ENCODE measurements at places on chromosomes 2 and 18.

- no peak for DNase-seq
Measured at GRCh38 chr2:69242651-69243051, 144.4 kb downstream of the GFPT1 start.

DNA sequence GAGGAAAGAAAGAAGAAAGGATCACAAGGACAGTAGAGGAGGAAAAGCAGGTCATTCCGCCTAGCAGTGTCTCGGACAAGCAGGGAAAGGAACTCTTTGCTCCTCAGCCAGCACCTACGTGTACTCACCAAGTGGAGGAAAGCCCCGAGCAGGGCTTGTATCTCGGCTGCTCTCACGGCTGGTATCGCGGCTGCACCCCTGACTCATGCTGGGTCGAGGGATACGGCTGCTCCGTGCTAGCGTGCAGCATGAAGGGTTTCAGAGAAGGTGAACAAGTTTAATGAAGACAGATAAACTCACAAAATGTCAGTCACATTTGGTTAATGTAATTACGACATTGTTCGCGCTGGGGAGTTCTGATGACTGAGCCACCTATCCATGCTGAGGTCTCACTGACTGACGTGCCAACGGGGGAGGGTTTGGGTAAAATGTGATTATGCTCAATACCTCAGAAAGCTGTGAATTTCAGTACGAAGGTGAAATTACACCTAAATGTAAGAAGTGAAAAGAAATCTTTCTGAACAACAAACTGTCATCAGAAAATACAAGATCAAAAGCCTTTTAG lies 112.1 kb upstream of the RNU4ATAC start:
- DNase-seq = no peak

GRCh38 chr2:12556762-12557161 lies 160.0 kb upstream of the TRIB2 start:
- DNase-seq = no peak

DNA sequence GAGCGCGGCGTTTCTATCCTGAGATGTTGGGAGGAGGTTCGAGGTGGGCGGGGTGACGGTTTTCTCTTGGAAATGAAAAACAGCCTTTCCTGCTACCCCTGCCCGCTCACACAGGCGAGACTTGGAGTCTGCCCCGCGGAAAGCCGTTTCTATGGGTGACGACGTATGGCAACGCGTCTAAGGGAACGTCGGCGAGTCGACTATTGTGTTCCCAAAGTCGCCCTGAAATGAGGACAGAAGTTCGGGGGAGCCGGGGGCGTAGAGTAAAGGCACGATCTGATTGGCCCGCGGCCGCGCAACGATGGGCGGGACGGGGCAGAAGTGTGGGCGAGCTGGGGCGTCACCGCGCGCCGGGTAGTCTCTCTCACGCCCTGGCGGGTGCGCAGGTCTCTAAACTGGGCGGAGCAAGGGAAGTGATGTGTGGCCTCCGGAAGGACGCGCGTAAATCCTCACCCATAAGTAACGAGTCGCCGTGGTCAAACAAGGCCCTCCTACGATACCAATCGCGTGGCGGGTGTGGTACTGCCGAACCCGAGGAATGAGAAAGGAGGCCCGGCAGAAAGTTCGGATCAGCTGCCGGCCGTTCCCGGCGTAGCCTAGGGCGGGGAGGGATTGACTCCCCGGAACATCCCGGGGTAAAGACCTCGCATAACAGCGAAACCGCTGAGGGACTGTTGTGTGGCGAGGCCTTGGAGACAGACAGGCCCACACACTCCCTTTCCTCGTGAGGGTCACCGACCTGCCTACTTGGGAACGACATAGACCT lies 89.6 kb downstream of the FAM161A start:
- DNase-seq = peak; percentile 92

DNA sequence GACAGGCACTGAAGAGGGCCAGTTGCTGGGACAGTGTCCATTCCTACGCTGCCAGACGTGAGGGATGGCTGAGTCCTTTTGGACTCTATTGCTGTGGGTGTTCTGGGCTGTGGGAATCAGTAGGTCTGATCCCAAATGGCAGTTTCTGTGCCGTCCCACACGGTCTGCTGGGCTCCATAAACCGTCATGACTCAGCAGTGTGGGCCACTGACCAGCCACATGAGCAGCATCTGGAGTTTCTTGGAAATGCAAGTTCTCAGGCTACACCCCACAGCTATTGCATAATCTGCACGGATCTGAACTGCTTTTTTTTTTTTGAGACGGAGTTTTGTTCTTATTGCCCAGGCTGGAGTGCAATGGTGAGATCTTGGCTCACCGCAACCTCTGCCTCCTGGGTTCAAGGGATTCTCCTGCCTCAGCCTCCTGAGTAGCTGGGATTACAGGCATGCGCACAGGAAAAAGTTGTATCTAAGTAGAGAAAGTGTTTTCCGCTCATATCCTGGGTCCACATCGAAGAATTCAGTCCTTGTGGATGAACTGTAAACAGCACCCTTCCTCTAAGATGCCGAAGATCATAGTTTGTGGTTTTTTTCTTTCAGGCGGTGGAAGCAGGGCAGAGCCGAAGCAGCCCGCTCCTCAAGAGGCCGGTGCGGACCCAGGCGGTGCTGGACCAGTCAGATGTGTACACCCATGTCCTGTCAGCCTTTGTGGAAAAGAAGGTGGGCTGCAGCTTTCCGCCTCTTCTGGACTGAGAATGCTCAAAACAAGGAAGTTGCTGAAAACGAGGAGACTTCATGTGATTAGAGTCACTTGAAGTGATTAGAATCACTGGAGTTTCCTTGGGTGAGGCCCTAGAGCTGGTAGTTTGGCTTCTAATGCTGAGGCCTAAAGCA lies 25.5 kb downstream of the RMC1 start:
- no peak for DNase-seq

DNA sequence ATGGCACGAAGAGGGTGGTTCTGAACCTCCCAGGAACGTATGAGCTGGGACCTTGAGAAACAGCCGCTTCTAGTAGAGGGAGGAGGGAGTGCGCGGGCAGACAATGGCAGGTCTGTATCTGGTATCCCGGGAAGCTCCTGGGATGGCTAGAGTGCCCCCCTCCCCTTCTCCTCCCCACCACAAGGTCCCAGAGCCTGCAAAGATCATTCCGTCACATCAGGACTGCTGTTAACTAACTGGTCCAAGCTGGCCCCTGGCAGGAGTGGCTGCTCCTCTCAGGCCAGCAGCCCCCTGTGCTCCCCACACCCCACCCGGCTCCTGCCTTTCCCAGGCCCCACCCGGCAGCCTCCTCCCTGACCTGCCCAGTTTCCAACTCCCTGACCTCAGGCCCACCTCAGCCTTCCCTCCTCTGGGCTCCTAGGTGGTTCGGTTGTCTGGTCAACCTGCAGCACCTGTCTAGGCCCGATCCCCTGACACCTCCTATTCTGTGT lies 75.0 kb downstream of the TPO start:
- no peak for DNase-seq

DNA sequence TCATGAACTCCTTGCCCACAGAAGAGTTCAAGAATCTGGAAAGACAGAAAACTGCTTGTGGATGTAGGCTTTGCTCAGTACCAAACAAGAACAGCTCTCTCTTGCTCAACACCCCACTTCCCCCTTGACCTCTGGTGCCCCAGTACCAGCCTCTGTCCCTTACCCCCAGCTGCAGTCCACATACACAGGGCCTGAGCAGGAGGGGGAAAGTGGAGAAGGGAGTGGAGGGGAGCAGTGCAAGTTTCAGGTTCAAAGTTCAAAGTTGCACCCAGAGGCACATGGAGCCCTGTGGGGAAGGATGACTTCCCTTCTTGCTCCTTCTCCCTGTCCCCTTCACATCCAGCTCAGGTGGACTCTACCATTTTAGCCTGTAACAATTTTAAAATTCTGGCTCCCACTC lies 61.1 kb upstream of the LPIN2 start:
- DNase-seq = no peak

GRCh38 chr2:80517316-80517715 lies 212.8 kb upstream of the LRRTM1 start:
- no peak for DNase-seq

DNA sequence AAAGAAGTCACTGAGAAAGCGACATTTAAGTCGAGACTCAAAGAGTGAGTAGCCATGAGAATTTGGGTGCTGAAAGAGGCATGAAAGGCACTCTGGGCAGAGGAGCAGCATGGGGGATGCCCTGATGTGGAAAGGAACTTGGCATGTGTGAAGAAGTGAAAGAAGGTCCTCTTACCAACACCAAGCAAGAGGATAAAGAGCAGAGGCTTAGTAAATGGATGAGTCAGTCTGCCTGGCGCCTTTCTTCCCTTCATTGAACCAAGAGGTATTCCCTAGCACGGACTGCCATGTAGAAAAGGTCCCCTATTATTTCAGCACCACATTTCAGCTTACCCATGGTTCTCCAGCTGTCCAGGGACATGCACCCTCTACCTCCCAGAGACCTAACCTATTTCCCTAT lies 221.1 kb upstream of the NRP2 start:
- no peak for DNase-seq

DNA sequence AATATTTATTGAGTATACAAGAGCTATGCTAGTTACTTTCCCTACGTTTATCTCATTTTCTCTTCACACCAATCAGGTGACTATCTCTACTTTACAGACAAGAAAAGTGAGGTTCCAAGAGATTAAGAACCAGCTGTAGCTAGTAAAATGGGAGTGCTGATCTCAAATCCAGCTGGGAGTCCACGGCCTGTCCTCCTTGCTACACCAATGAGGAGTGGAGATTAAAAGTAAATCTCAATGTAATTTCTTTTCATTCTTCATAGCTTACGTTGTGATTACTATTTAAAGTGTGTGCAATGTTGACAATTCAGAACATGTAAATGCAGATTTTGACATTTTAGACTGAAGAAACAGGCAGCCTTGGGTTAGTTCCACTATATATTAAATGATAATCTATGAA lies 53.9 kb upstream of the NRP2 start:
- no peak for DNase-seq

GRCh38 chr2:85048534-85048933 lies 77.6 kb downstream of the KCMF1 start:
- DNase-seq = no peak

GRCh38 chr2:224392545-224392944 lies 9.4 kb downstream of the FAM124B start:
- DNase-seq = no peak

DNA sequence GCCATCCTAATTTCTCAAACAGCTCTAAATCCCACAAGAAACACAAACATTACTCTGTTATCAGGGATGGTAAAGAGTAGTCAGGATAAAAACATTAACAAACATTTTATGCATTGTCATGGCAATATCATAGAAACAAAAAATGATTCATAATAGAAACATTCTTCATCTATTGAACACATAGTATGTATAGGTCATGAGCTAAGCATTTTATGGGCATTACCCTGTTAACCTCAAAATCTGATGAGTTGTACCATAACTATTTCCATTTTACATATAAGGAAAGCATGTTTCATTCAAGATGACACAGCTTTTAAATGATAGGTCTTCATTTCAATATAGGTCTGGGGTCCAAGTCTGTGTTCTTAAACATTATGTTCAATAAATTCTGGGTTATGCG lies 344.9 kb downstream of the RND3 start:
- DNase-seq = no peak

GRCh38 chr2:70126413-70126812 lies 39.1 kb downstream of the PCBP1 start:
- DNase-seq = no peak

DNA sequence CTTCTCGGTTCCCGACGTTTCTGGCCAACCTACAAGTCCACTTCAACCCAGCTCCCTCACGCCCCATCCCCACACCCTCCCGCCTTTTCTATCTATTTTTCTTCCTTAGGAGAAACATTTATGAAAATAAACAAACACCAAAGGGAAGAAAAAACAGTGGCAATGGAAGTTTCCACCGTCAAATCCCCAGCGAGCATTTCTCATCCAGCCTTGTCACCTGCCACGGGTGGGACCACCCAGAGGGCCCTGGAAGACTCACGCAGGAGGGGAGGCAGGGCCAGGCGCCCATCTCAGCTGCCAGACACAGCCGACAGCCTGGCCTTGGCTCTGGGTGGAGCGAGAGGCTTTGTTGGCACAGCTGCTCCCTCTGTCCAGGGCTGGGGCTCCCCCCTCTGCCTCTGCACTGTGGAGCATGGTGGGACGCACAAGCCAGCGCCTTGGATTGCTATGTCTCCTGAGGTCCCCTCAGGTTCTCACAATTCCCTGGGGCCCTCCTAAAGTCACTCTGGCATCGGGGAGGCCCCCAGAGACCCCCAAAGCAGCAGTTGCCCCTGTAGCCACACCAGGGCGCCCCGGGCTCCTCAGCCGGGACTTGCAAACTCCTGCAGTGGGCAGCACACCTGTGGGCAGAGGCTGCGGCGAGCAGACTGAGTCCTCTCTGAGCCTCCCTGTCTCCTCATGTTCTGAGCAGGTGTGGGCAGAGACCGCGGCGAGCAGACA lies 395.7 kb upstream of the SALL3 start:
- no peak for DNase-seq

DNA sequence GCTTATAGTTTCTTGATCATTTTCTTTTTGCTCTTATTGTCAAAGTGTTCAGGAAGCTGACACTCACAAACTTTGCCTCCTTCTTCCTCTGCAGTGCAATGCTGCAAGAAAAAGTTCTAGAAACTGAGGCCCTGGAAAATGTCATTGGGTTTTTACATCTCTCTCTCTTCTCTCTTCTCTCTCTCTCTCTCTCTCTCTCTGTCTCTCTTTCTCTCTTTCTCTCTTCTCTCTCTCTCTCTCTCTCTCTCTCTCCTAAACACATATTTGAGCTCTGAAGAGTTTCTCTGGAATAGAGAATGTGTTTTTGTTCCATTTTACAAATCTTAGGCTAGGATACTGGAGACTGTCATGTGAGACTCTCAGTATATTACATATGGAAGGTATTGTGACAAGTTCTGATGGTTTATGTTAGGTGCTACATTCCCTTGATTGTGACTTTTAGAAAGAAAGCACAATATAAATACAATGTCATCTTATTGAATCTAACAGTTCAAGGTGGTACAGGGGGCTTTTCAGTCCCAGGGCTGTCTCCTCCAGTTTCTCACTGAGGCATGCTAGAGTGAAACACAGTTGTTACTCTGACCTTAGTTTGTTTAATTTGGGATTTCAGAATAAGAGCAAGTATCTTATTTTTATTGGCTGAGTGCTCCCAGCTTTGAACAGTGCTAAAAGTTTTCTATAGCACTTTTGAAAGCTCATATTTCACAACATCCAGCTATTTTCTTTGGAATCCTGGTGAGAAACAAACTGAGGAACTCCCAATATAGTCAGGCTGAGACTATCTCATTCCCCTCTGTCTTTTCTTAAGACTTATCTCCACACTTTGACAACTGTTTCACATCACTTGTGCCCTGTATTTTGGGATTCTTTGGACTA lies 41.4 kb upstream of the EHBP1 start:
- DNase-seq = no peak

Data from activated CD8-positive, alpha-beta memory T cell treated with anti-CD3 and anti-CD28 coated beads for 1 hour (primary cell).